Right renal pelvis (tissue), 4 donors: ENCODE measurements at places on chromosomes 12 and 14.

GRCh38 chr12:1956716-1957115 lies 38.3 kb upstream of the CACNA2D4 start:
- DNase-seq, result no peak

- peak; percentile 18 for DNase-seq
These were observed 505 bp upstream of the DENND5B start for GRCh38 chr12:31591380-31591901.

DNA sequence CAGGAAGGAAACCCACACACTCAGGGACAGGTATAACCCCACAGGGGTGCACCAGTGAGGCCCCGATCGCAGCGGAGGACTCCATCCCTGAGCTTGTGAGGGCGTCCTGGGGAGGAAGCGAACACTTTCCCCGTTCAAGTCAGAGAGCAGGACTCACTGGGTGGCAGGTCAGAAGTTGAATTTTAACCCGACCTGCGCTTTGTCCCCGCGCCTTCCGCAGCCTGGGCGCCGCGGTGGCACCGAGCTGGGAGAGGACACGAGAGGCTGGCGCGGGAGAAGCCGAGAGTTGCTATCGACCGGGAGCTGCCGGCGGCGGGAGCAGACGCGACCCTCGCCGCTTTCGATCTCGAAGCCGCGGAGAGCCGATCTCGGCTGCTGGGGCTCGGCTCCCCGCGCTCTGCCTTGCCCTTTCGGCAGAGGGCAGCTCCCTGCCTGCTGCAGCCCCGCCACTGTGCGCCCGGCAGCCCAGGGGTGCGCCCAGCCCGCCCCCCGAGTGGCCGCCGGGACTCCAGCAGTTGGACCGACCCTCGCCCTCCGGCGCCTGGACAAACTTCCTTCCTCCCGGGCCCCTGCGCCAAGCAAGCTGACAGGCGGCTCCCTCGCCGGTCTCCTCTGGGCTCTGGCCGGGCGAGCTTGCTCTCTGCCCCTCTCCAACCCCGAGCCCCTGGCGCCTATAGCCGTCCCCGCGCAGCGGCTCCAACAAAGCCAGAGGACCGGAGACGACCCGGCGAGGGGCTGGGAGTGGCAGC lies 918 bp downstream of the LIN7A start:
- DNase-seq, result peak; percentile 32

DNA sequence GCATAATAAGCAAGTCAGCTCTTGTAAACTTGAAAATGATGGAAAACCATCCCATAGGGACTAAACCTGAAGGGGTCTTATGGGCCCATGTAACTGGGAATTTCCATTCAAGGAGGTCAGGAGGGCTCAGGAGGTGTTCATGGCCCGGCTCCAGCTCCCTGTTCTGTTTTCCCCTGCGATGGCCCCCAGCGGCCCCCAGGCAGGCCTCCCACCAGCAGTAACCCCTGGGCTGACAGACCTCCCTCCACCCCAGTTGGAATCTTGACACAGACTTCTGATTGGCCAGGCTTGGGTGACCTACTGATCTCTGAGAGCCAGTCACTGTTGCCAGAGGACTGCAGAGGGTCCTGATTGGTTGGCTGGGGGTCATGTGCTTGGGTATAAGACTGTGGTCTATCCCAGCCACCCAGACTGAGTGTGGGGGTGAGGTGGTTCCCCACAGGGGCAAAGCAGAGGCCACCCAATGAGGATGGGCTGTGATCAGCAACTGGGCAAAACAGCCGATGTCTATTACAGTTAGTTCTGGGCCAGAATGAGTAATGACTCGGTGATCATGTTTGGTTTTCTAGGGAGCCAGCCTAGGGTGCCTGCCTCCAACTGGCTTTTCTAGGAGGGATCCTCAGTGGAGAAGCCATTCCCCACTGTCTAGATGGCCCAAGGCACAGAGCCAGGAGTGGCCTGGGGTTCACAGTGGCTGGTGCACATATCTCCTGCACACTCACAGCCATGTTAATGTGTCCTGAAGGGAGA lies 27.0 kb downstream of the RHOF start:
- DNase-seq, result no peak

GRCh38 chr14:54278087-54278486 lies 118.7 kb upstream of the CDKN3 start:
- no peak for DNase-seq
